ENCODE measurements at places on chromosomes 2 and 18.

DNA sequence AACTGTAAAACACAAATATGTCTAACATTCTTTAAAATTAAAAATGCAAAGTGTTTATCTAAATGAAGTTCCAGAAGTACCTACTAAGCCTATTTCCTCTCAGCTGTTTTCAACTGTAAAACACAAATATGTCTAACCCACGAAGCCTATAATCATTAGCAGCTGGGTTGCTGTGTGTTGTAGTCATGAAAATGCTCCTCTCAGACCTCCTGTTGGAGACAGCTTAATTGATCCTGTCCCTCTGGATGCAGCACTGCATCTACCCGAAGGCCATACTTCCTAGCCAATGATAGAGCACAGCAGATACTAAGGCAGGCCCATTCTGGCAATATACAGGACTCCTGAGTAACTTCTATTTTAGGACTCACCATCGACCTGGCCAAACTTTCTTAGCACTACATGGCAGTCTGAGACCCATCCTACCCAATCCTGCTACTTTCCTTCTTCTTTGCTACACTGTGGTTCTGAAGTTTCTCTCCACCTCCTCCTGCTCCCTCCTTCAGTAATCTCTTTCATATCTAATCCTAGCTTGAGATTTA is 92.5 kb upstream of the RBBP8 start:
- DNase-seq: no peak

GRCh38 chr2:149278872-149279264 is 51.5 kb upstream of the LYPD6 start:
- DNase-seq: no peak

DNA sequence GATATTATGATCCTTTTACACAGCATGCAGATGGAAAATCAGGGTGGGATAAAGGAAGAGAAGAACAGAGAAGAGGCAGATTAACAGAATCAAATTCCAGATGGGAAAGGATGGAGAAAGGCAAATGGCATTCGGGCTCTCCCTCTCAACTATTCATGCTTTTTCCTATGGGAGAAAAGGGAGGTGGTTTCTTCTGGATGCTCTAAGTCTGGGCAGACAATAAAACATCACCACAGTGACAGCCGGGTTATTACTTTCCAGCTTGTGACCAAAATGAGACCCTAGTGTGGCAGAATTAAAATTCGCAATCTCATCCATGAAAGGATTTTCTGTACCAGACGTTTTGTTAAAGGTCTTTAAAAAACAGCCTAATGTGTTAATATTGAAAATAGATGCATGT is 440.7 kb downstream of the RND3 start:
- no peak for DNase-seq

GRCh38 chr2:220748875-220749479 is 823.1 kb downstream of the EPHA4 start:
- DNase-seq: no peak

GRCh38 chr2:144959416-144959815 is 439.5 kb upstream of the ZEB2 start:
- DNase-seq: no peak

DNA sequence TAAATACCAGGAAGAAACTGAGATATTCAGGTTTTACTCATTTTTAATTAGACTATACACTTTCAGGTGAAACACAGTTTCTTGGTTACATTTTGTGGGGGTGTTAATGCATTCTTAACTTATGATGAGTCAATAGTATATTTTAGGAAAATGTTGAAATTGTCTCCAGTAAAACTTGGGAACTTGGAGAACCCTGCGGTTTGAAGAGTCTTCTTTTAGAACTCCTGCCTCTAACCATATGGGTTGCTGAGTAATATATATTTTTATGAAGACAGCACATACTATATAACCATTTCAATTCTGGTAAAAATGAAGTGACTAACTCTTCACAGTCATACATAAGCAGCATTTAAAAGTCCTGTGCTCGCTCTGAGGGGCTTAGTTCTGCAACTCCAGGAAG is 308.2 kb upstream of the LRATD1 start:
- no peak for DNase-seq

DNA sequence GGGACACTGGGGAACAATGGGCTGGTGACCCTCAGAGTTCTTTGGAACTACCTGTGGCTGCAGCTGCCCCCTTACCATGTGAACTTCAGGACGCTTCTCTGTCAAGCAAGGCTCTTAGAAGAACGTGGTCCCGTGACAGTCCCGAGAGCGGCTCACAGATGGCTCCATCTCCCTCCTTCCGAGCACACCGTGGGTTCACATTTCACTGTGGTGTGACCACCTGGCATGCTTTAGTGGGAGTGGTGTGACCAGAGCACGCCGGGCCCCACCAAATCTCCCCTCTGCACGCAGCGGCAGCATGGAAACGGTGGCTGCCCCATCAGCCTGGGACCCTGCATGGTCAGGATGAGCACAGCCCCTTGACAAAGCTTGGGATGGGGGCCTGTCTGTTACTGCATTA is 9.7 kb upstream of the TPO start:
- no peak for DNase-seq

DNA sequence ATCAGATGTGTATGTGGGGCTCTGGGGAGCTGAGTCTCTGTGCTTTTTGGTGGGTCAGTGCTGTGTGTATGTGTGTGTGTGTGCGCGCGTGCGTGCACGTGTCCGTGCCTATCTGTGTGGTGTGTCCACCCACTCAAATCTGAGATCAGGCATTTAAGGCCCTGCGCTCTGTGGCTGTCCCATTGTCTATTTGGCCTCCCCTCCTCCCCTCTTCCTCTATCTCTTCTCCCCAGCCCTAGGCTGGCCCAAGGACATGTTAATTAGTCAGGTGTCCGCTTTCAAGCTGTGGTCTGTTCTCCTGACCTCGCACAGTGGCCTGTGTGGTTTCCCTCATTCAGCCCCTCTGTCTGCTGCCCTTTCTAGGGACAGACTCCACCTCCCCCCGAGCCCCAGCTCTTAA is 136.4 kb downstream of the DYSF start:
- no peak for DNase-seq

All from stimulated activated CD4-positive, alpha-beta T cell treated with anti-CD3 and anti-CD28 coated beads, Interleukin-4, amount 100 ng/mL, for 1 hour (primary cell).